Uterus (tissue), 4 donors: ENCODE measurements at places on chromosomes 2 and 18. TPM values are rescaled to one million over a fixed set of nuclear protein-coding genes. Genes with fewer than 3 reads are reported as not detected.
A peak's percentile ranks its signal among the peaks of the same experiment; 100 is the strongest.

- no peak overlapping the region for H3K4me3 ChIP-seq
- DNase-seq: no peak
- H3K36me3 ChIP-seq: no peaks in the 10 kb centered on the region
- H3K27ac ChIP-seq: no peak overlapping the region
- no peaks in the 10 kb centered on the region for H3K4me1 ChIP-seq
These were observed 13.7 kb upstream of the DAPL1 start for GRCh38 chr2:158781353-158781961.

- DNase-seq: no peak
- H3K27me3 ChIP-seq: no peaks in the 10 kb centered on the region
- H3K4me3 ChIP-seq: no peak overlapping the region
These were observed 19.6 kb upstream of the RPIA start for GRCh38 chr2:88671786-88672427.

DNA sequence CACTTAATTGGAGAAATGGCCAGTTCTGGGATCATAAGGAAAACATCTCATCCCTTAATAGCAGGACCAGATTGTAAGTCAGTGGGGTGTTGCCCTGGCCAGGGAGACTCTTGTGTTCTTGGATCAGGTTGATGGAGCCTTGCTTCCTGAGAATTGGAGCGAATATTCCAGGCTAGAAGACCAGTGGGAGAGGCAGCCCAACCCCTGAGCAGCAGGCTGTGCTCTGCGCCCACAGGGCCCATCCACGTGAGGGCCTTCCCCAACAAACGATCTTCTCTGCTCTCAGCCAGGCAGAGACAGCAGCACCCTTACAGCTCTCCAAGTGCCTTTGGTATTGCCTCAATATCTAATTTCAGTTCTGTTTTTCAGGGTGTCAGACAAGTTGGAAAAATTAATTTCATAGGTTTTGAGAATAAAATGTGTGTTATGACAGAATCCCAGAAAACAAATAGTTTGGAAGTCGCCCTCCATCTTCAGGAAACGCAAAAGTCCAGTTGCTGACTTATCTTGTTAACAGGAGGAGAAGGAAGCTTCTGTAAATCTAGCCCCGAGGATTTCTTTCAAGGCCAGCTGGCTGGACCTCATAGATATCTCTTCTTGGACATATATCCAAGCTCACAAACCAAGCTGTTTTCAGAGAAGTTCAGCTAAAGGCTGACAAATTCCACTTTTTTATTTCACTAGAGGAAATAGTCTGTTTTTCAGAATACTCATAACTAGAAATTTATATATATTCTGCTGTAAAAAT, 105.5 kb downstream of the COPS8 start:
- H3K4me3 ChIP-seq: no peak overlapping the region
- no peaks in the 10 kb centered on the region for H3K36me3 ChIP-seq
- peak; percentile 67 for DNase-seq
- H3K4me1 ChIP-seq: no peaks in the 10 kb centered on the region
- H3K27me3 ChIP-seq: no peaks in the 10 kb centered on the region

DNA sequence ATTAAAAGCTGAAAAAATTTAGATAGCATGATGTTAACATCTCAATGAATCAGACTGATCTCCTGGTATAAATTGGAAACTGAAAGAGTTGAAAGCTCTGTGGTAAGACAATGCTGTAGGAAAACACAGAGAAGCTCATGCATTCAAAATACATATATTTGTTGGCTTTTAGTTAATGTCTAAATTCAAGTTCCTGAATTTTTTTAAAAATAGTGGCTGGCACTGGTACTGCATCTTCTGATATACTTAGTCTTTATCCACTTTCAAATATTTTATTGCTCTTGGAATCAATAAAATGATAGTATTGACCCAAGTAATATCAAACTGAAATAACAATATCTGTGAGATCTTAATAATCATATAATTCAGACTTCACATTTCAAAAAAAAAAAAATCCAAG, 151.4 kb upstream of the FIGN start:
- no peak for DNase-seq
- no peaks in the 10 kb centered on the region for H3K4me1 ChIP-seq
- no peak overlapping the region for H3K4me3 ChIP-seq
- no peaks in the 10 kb centered on the region for H3K36me3 ChIP-seq
- H3K27ac ChIP-seq: no peak overlapping the region

DNA sequence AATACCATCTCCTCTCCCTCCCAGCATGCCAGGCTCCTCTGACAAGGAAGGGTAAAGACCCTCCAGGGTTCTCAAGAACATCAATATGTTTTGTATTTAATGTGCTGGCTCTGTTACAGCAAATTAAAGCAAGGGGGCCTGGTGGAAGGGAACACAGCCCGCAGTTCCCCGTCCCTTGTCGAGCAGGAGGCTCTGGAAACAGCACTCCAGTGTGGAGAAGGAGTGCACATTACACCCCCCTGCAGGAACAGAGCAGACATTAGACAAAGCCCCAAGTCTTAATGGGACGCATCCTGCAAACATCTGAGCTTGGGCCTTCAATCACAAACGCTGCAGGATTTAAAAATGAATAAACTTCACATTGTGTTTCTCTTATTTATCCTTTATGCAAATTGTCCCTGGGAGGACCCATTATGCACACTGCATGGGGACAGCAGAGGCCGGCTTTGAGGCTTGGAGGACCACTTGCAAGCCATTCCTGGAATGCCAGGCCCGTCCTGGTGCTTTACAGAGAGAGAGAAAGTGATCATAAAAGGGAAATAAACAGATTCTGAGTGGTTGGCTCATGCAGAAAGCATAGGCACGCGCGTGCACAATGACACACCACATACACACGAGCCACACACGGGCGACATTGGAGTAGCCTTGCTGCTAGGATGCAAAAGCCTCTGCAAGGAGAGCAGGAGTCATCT, 328.7 kb downstream of the SMAD2 start:
- H3K4me3 ChIP-seq: no peak overlapping the region
- no peaks in the 10 kb centered on the region for H3K36me3 ChIP-seq
- no peak for DNase-seq
- no peaks in the 10 kb centered on the region for H3K27me3 ChIP-seq

BCL11A gene
- 1.5 TPM for total RNA-seq

SNRNP200 gene
- 35.0 TPM for total RNA-seq

LOXHD1 gene
- total RNA-seq: not detected
